ENCODE measurements at places on chromosomes 1 and 21. TPM values are rescaled to one million over a fixed set of nuclear protein-coding genes. Genes with fewer than 3 reads are reported as not detected.

Gene RIMKLA
- 8.9 TPM for total RNA-seq

Gene MROH9
- 11.6 TPM for total RNA-seq

DNA sequence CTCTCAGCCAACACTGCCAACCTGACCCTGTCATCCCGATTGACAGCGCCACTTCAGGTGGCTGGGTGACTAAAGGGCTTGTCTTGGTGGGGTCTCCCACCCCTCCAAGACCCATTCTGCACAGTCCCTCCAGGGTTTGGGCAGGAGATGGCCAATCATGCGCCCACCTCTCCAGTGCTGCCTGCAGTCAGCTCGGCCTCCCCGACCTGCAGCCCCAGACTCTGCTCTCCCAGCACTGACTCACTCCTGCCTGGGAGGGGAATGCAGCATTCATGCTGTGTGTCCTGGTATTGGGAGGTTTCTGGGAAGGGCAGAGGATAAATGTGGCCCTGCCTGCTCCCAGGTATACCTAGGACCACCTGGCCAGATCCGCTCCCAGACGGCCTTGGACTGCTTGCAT lies 9.7 kb downstream of the TMEM81 start:
- DNase-seq, result no peak
- H3K4me3 ChIP-seq, result no peak overlapping the region
- H3K36me3 ChIP-seq, result no peaks in the 10 kb centered on the region
- no peak overlapping the region for H3K27ac ChIP-seq

GRCh38 chr1:169731446-169731845 lies 2.4 kb downstream of the SELE start:
- no peak overlapping the region for H3K4me3 ChIP-seq
- H3K27ac ChIP-seq, result no peak overlapping the region
- H3K4me1 ChIP-seq, result no peaks in the 10 kb centered on the region
- no peaks in the 10 kb centered on the region for H3K27me3 ChIP-seq
- DNase-seq, result no peak

DNA sequence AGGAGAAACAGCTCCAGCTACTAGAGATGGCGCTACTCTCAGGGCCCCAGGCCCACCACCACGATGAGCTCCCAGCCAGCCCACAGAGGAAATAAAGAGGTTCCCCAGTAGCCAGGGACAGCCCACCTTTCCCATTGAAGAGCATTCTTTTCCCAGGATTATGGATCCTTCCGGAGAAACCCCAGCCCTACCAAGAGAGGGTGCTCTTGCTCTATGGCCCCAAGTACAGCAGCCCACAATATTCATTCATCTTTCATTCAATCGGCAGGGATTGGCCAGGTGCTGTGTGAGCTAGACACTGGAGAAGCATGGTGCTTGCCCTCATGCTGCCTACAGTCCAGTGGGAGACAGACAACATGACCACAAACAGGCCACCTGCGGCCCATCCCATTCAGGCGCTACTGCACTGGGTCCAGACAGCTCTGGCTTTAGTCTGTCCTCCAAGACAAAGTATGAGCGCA lies 29.9 kb downstream of the PMVK start:
- H3K4me1 ChIP-seq, result no peaks in the 10 kb centered on the region
- no peak overlapping the region for H3K27ac ChIP-seq
- no peaks in the 10 kb centered on the region for H3K27me3 ChIP-seq
- no peak overlapping the region for H3K4me3 ChIP-seq

GRCh38 chr21:36732217-36732616 lies 33.3 kb downstream of the SIM2 start:
- peaks cover 2% of the 10 kb centered on the region for H3K27me3 ChIP-seq
- H3K4me3 ChIP-seq, result no peak overlapping the region
- H3K27ac ChIP-seq, result no peak overlapping the region
- no peaks in the 10 kb centered on the region for H3K36me3 ChIP-seq
- no peak for DNase-seq

DNA sequence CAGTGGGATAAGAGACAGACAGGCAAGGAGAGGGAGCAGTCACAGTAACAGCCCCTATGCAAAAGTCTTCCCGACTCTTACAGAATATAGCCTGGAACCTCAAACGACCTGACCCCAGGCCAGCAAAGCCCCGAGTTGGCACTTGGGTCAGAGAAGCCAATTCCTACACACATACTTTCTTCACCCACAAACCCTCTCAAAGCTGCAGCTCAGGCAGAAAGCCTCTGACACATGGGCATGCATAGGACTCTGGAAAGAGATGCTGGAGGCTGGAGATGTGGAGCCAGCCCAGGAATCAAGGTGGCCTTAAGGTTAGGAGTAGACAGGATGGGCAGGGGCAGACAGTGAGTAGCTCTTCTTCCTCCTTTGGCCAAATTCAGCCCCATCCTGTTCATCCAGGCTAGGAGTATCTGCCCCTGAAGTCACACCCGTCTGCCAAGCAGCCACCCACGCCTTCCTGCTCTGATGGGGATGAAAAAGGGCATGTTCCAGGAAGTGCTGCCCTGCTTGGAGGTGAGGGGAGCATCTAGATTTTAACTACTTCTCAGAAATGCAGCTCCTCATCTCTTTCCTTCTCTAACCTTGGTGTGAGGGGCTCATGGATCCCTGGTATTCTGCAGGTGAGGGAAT lies 7.8 kb downstream of the SLC41A1 start:
- H3K4me3 ChIP-seq, result no peak overlapping the region
- DNase-seq, result no peak
- no peak overlapping the region for H3K27ac ChIP-seq

DNA sequence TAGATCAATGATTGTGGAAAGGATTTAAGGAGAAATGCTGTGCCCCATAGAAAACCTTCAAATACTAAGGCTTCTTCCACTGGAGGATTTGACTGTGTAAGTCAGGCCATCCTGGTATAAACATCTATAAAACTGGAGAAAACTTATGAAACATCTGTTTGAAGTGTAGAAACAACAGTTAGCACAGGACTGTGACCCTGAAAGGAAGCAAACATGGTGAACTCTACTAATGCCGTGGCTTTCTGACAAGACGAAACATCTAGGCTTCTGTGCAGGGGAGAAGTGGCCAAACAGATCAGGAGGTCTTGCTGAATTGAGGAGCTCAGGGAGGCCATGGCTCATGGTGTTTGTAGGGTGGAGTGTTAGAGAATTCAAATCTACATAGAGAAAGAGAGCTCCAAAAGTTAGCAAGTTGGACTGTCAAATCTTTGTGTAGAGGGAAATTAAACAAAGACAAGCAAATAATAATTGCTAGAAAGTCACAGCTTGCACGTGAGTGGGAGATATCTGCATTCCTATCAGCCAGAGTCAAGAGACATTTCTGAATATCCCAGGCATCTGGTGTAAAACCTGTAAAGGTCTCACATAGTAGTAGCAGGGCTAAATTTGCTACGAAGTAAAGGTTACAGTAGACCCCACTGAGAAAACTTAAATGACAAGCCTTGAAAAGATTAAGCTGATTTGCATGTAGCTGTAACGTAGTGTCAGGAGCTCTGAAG lies 566.8 kb upstream of the B3GALT2 start:
- H3K36me3 ChIP-seq, result no peaks in the 10 kb centered on the region
- no peak overlapping the region for H3K4me3 ChIP-seq
- DNase-seq, result no peak
- no peak overlapping the region for H3K27ac ChIP-seq
- no peaks in the 10 kb centered on the region for H3K27me3 ChIP-seq

DNA sequence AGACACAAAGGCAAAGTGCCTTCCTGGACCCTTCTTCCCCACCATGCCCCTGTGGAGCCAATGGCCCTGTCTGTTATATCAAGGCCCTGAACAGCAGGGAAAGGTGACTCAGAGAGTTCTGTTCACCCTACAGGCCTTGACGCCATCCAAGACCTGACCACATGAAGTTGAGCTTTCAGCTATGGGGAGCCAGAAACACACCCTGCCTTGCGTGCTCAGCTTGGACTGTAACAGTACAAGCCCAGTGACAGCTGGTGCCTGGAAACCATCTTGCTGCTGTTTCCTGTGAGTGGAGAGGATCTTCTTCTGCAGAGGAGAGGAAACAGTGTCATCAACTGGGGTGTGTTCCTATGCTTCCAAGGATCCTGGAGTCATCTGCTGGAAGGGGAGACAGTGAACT lies 165.0 kb upstream of the IRF2BP2 start:
- DNase-seq, result no peak
- H3K4me3 ChIP-seq, result no peak overlapping the region
- H3K27ac ChIP-seq, result peak overlapping the region; percentile 62
- no peaks in the 10 kb centered on the region for H3K36me3 ChIP-seq
- H3K4me1 ChIP-seq, result no peaks in the 10 kb centered on the region

Gene LEFTY1
- total RNA-seq, result 0.40 TPM

DNA sequence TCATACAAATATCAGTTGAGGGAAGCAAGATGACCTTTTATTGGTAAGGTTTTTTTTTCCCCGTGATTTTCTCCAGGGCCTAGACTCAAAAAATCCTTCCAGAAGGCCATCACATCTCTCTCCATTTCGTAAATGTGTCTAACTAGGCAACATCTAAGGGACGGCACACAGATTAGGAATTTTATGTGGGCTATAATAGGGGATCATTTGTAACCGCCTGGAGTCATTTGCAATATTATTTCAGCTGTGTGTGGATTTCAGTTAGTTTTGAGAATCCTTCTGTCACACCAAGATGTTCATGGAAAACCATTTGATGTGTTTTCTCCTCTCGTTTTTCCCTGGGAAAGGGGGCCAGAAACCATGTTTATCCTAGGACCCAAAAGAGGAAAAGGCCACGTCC lies 63.1 kb downstream of the ATP5PO start:
- H3K27ac ChIP-seq, result no peak overlapping the region
- H3K36me3 ChIP-seq, result no peaks in the 10 kb centered on the region
- H3K4me1 ChIP-seq, result no peaks in the 10 kb centered on the region
- H3K4me3 ChIP-seq, result no peak overlapping the region

DNA sequence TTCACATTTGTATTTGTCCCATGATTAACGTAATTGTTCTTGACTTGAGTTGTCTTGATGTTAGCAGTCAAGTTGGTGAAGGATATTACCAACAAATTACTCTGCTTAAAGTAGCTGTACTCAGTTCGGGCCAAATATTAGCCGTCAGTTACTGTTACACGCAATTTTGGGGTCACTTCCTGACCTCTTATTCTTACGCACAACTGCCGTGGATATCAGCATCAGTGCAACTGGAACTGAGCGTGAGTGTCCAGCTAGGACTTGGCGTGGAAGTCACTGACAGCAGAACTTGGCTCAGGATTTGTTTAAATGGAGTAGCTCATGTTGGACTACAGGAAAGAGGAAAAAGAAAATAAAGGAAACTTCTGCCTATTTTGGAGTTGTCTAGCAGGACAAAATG lies 56.4 kb downstream of the ADAMTS1 start:
- DNase-seq, result peak; percentile 85
- H3K27ac ChIP-seq, result no peak overlapping the region
- H3K27me3 ChIP-seq, result no peaks in the 10 kb centered on the region
- H3K4me1 ChIP-seq, result no peaks in the 10 kb centered on the region

GRCh38 chr1:153626904-153627714 lies at the start of gene S100A13:
S100A13 (minus strand) TSS chr1:153627505; CDS start chr1:153626472, 1,033 bp downstream.
- peak within 1 kb of the TSS; percentile 88 for H3K27ac ChIP-seq
- peak within 1 kb of the TSS; percentile 49 for H3K4me3 ChIP-seq
- H3K27me3 ChIP-seq, result no peaks in the 10 kb centered on the region
- H3K36me3 ChIP-seq, result peaks cover 2% of the 10 kb centered on the region
- peak; percentile 95 for DNase-seq
- H3K4me1 ChIP-seq, result peaks cover 33% of the 10 kb centered on the region

- H3K4me3 ChIP-seq, result no peak overlapping the region
- H3K4me1 ChIP-seq, result no peaks in the 10 kb centered on the region
- H3K27ac ChIP-seq, result no peak overlapping the region
- H3K27me3 ChIP-seq, result no peaks in the 10 kb centered on the region
- no peaks in the 10 kb centered on the region for H3K36me3 ChIP-seq
Observed at GRCh38 chr1:82485591-82486369, 685.0 kb downstream of the ADGRL2 start.

Gene TMEM125
- total RNA-seq, result 41.0 TPM

- no peaks in the 10 kb centered on the region for H3K36me3 ChIP-seq
- H3K27ac ChIP-seq, result no peak overlapping the region
- H3K4me3 ChIP-seq, result no peak overlapping the region
- no peaks in the 10 kb centered on the region for H3K27me3 ChIP-seq
- no peaks in the 10 kb centered on the region for H3K4me1 ChIP-seq
- DNase-seq, result no peak
Observed at GRCh38 chr1:162128693-162129356, 59.3 kb downstream of the NOS1AP start.

GRCh38 chr1:89945852-89946476 lies 48.9 kb upstream of the ZNF326 start:
- H3K4me3 ChIP-seq, result no peak overlapping the region
- no peaks in the 10 kb centered on the region for H3K36me3 ChIP-seq
- no peaks in the 10 kb centered on the region for H3K27me3 ChIP-seq
- no peak overlapping the region for H3K27ac ChIP-seq
- H3K4me1 ChIP-seq, result no peaks in the 10 kb centered on the region

DNA sequence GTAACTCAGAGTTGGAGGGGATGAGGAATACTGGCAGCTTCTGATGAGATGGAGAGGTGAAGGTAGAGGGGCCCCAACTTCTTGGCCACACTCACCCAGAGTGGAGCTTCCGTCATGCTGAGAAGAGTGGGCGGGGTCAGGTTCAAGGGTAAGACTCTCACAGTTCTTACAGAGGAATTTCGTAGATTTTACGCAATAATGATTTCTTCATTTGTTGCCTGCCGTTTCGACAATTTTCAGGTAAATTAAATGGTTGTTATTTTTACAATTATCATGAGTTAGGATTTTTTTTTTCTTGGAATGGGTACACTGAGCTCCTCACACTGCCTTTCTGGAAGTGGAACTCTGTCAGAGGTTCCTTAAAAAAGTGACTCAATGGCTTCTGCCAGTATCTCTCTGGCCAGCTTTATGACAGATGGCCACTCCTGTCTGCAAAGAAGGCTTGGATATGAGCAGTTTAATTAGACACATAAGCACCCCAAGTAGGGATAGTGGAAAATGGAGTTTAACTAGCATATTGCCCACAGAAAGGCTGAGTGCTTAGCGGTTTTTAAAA lies 13.8 kb upstream of the NLRP3 start:
- DNase-seq, result no peak
- no peak overlapping the region for H3K4me3 ChIP-seq
- no peak overlapping the region for H3K27ac ChIP-seq
- H3K27me3 ChIP-seq, result no peaks in the 10 kb centered on the region

DNA sequence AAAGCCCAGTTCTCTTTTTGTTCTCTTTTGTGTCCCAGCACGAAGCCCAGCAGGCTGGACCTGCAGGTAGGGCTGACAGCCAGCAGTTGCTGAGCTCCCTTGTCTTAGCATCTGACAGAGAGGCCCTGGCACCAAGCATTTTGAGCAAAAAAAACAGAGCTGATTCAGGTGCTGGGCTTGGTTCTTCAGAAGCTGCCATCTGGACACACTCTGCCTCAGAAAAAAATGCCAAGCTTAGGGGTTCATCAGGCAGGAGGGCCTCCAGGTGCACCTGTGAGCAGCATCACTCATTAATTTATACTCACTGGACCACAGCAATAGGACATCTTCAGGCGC lies 167.1 kb upstream of the PLD5 start:
- no peaks in the 10 kb centered on the region for H3K27me3 ChIP-seq
- H3K27ac ChIP-seq, result no peak overlapping the region
- H3K4me3 ChIP-seq, result no peak overlapping the region
- no peaks in the 10 kb centered on the region for H3K36me3 ChIP-seq
- DNase-seq, result no peak
- no peaks in the 10 kb centered on the region for H3K4me1 ChIP-seq

- no peak overlapping the region for H3K27ac ChIP-seq
- no peak for DNase-seq
- no peaks in the 10 kb centered on the region for H3K4me1 ChIP-seq
- no peak overlapping the region for H3K4me3 ChIP-seq
- H3K36me3 ChIP-seq, result peaks cover 21% of the 10 kb centered on the region
- no peaks in the 10 kb centered on the region for H3K27me3 ChIP-seq
Observed at GRCh38 chr21:14084068-14084501, 126.7 kb downstream of the LIPI start.

Gene HES3
- not detected for total RNA-seq

- no peaks in the 10 kb centered on the region for H3K27me3 ChIP-seq
- no peaks in the 10 kb centered on the region for H3K4me1 ChIP-seq
- no peak for DNase-seq
- H3K4me3 ChIP-seq, result no peak overlapping the region
- no peak overlapping the region for H3K27ac ChIP-seq
- H3K36me3 ChIP-seq, result no peaks in the 10 kb centered on the region
Observed at GRCh38 chr1:201570181-201570885, 31.4 kb downstream of the NAV1 start.

Data from lung (tissue), 17 donors.